ENCODE measurements at places on chromosomes 3 and 15. TPM values are rescaled to one million over a fixed set of nuclear protein-coding genes. Genes with fewer than 3 reads are reported as not detected.

GPR149 gene
- not detected for total RNA-seq

CDHR4 gene
- not detected for total RNA-seq

ZBBX gene
- total RNA-seq, result not detected

SPINT1 gene
- 12.9 TPM for total RNA-seq

ENTPD3 gene
- not detected for total RNA-seq

ZNF80 gene
- 0.21 TPM for total RNA-seq

EOMES gene
- 7.4 TPM for total RNA-seq

ANKUB1 gene
- total RNA-seq, result not detected

EXD1 gene
- not detected for total RNA-seq

BTLA gene
- 33.7 TPM for total RNA-seq

GPR176 gene
- total RNA-seq, result 0.14 TPM

PFN2 gene
- 0.82 TPM for total RNA-seq

INSYN1 gene
- not detected for total RNA-seq

GOLGA6L7 gene
- total RNA-seq, result not detected

RLBP1 gene
- not detected for total RNA-seq

NAA50 gene
- 153 TPM for total RNA-seq

C2CD4A gene
- 0.05 TPM for total RNA-seq

RFT1 gene
- total RNA-seq, result 47.4 TPM

LAMB2 gene
- total RNA-seq, result not detected

PLCH1 gene
- 0.38 TPM for total RNA-seq

Data from activated CD4-positive, alpha-beta T cell treated with anti-CD3 and anti-CD28 coated beads, Interleukin-2, amount 10 ng/mL, durations not matched to agents 24 days and 14 days (primary cell).